Activated T-cell treated with anti-CD3 and anti-CD28 coated beads, Interleukin-2, amount 50 U/mL, for 72 hours (primary cell): ENCODE measurements at places on chromosomes 11 and 22. TPM values are rescaled to one million over a fixed set of nuclear protein-coding genes. Genes with fewer than 3 reads are reported as not detected.

Gene LGALS12
- 0.38 TPM for total RNA-seq

Gene ZDHHC24
- total RNA-seq: 22.0 TPM

Gene TRPM5
- not detected for total RNA-seq

Gene KRTAP5-8
- not detected for total RNA-seq

Gene DUSP8
- total RNA-seq: 5.1 TPM

Gene LGR4
- 0.05 TPM for total RNA-seq

Gene TYR
- total RNA-seq: not detected

Gene HMOX1
- total RNA-seq: 0.34 TPM
